Islet precursor cell (in vitro differentiated cells): ENCODE measurements at places on chromosomes 6 and 20.

DNA sequence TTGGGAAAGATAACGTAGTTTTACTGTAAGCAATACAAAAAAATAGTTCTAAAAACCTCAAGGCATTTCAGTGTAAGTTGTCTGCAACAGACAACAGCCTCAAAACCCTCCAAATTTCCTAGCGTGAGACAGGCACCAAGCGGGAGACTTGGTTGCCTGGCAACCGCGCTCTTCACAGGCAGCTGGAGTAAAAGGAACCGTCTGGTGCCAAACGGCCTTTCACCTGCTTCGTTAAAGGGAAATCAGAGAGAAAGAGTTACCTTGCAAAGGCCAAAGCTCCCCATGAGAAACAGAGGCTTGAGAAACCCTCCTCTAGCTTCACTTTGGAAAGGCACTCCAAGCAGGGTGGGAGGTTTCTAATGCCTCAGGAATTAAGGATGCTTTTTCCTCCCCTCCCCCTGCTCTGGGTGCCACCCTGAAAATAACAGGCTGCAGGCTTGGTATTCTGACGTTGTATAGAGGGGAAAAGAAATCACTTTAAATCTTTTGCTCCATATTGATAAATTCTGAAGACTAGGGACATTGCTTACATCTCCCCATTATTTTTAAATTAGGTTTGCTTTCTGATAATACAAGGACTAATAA lies 129.7 kb upstream of the UFL1 start:
- DNase-seq, result peak; percentile 75

DNA sequence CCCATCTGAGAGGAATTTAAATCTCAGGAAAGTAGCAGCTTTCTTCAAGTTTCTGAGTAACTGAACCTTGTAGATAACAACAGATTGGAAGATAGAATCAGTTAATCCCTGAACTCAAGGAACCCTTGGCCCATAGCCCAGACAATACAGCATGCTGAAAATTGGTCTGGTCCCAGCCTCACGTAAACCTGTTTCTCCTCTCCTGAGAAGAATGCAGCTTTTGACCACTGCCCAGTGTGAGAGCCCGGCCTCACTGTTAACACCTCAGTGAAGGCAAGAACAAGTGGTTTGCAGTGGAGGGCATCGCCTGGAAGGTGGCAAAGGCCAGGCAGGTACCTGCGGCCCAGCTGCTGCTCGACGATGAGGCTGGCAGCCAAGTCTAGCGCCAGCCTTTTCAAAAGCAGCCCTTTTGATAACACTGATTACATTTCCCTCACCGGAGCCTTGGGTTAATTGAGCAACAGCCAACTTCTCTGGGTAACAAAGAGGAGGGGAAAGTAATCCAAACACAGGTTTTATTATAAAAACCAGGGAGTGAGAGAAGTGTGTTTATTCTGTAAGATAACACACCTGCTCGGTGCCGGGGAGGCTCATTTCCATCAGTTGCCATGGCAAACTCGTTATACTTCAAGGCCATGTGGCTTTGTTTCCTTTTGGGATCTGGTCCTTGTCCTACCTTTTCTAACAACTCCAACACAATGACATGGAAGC lies 54.0 kb downstream of the TRAF3IP2 start:
- DNase-seq, result peak; percentile 88

GRCh38 chr20:62822239-62822787 lies 5.5 kb downstream of the COL9A3 start:
- DNase-seq, result no peak

DNA sequence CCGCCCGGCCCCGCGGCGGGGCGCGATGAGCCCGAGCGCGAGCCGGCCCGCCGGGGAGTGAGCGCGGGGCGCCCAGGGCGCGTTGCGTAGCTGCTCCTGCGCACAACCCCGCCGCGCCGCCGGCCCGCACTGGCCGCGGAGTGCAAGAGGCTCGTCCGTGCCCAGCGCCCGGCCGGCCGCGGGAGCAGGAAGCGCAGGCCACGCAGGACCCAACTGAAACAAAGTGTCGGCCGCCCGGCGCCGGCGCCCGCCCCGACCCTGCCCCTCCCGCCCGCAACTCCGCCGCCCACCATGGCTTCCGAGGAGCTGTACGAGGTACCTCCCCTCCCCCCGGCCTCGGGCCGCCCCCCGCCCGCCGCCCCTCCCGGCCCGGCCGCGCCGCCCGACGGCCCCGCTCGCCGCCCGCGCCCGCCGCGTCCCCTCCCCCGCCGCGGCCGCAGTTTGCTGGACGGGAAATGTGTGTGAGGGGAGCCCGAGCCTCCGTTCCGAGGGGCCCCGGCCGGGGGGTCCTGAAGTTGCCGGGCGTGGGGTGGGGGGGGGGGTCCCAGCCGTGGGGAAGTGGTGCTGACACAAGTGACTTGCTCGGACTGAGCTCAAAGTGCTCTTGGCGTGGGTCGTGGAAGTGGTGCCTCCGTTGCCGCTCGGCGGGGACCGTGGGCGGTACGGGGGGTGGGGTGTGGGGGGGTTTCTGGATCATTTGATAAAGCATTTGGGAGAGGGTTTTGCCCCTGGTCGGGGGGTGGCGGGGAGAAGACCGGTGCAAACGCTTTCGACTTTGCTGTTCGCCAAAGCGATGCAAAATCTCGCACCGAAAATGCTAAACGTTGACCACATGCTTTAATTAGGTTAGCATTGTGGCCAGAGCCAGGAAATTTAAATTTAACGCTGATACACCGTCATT lies 539 bp downstream of the CDYL start:
- DNase-seq, result peak; percentile 77

DNA sequence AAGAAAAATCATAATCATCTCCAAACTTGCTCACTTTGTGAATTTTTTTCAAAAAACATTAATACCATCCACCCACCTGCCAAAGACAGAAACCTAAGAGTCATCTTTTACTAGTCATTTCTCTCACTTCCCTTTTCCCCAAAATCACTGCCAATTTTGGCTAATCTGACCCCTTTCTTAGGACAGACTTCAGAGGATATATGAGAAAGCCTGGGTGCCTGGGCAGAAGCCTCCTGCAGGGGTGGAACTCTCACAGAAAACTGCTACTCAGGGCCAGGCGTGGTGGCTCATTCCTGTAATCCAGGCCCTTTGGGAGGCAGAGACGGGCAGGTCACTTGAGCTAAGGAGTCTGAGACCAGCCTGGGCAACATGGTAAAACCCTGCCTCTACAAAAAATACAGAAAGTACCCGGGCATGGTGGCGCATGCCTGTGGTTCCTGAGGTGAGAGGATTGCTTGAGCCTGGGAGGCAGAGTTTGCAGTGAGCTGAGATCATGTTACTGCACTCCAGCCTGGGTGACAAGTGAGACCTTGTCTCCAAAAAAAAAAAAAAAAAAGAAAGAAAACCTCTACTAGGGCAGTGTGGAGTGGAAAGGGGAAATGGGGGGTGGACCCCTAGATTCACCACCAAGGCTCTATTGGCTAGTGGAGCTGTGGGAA lies 3.8 kb downstream of the DEK start:
- DNase-seq, result peak; percentile 76

DNA sequence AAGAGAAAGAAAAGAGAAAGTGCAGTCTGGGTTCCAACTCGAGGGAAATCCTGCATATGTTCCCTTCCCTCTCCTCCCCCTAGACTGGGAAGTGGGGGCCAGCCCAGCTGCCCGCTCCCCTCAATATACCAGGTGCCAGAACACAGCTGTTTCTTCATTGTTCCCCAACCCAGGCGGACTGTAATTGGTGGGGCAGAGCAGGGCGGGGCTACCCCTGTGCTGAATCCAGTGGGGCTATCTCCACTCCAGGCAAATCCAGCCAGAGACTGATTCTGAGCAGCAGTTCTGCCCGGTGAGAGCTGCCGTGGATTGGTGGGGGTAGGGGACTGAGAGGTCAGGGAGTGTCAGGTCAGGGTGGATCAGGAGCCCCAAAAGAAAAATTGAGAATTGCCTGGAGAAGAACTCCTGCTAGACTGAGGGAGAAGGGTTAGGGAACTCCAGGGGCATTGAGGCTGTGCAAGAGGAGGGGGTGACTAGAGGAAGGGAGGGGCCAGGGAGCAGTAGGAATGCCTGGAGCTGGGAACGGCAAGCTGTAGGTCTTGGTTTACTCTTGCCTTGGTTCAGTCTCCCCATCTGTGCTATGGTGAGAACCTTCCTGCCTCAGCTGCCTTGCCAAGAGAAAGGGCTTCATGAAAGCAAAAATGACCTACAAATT lies at the start of gene MYMX:
Gene MYMX, plus strand, starts transcription at position 250 of the 655 bp plus-strand sequence. CDS start 546 bp downstream, outside the sequence.
- no peak for DNase-seq

- DNase-seq, result peak; percentile 80
These were observed 19.2 kb downstream of the PRND start for GRCh38 chr20:4740774-4741431.

- DNase-seq, result no peak
These were observed 48.9 kb upstream of the SIRPA start for GRCh38 chr20:1846341-1846740.

DNA sequence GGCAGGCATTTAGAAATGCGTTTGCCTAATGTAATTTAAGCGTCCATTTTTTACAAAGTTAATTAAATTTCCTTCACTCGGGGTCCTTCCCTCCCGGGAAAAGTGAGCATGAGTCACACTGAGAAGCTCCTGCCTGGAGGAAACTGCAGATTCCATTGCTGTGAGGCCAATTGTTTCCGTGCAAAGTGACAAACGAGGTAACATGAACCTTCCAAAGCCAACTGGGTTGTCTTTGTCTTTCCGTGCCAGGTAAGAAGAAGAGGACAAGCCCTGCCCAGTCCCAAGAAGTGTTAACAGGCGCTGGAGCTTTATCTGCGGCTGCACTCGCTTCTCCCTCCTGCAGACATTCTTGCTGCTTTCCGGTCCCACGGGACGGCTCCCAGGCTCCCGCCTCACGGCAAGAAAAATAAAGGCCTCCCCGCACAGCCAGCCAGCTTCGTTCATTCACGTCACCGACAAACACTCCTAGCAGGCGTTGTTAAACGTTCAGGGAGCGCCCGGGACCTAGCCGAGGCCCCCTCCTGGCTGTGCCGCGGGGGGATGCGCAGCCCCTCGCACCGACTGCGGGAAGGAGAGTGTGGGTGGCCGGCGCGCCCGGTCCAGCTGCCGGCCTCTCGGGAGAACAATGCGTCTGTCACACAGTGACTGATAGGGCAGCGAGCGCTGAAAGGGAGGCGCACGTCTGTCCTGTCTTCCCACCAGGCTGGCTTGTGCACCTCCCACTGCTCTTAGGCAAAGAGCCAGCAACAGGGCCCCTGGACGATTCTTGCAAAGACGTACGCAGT lies 61.5 kb upstream of the HDDC2 start:
- DNase-seq, result peak; percentile 93

GRCh38 chr6:148559848-148560433 lies 186.9 kb upstream of the UST start:
- peak; percentile 82 for DNase-seq

DNA sequence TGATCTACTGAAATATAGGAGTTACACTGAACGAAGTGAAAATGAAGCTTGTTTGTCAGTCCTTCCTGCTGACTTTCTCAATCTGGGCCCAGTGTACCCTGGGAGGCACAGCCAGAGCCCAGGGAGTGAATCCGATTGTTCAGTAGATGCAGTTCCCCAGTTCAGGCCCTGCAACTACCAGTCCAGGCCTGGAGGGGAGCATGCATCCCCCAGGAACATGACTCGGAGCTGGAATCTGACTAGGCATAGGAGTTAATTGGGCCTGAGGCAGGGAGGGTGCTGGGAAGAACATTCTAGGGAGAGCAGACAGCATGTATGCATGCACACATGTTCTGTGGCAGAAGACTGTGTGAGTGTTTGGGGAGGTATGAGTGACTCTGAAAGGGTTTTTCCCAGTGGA lies 42.1 kb downstream of the PHACTR3 start:
- peak; percentile 18 for DNase-seq

DNA sequence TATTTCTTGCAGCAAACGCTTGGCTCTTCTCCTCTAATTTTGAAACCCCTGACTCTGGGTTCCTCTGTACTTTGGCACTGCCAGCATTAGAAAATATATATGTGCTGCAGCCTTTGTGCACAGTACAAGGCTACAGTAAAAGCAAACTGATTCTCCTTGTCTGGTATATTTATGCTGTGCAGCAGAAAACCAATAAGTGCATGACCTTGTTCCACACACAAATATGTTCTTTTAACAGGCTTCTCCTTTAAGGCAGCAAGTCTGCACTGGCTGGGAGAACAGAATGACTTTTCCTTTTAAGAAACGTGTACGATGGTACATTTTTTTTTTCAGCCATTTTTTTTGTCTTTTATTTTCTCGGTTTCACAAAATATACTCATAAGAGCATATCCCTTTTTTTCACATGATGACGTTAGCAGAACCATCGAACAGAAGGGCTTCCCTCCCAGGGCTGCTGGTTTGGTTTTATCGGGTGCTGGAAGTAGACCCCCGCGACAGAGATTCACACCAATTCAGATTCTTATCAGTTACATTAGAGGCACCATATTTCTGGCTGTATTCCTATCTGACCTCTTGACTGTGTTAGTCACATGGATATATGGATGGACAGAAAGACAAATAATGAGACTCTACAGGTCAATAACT lies 129.9 kb upstream of the ARID1B start:
- DNase-seq, result no peak

- DNase-seq, result peak; percentile 61
These were observed 16.1 kb upstream of the ZNF217 start for GRCh38 chr20:53609491-53610445.

DNA sequence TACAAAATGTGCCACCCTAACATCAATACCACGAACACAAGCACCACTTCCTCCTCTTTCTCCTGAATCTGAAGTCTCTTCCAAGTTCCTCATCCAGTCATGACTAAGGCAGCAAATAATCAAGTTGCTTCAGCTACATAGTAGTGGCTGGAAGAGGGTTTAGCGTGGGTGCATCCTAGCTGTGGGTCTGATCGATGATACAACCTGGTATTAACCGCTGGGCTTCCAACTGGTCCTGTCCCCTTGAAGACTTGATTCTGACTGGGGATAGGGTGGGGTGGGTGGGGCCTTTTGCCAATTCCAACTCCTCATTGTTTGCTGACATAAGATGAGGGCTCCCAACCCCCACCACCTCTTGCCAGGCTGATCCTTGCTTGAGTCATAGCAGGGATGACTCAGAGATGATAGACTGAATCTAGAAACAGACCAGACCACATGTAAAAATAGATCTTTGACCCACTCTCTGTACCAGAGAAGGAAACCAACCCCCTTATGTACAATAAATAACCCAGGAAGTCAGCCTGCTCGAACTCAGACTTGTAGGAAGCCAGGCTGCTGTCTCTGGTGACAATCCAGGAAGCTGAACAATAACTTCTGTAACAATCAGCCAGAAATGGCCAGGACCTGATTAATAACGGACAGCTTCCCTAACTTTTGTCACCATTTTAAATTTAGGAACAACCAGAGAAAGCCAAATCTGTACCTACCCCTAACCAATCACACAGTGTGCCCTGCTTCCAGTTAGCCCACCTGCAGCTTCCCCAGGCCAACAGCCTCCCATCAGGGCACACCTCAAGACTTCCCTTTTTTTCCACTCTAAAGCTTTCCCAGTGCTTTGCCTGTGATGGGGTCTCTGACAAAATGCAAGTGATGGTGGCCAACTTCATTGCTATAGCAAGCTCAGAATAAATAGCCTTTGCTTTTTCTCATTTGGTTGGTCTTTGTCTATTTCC lies 68.9 kb upstream of the FAM184A start:
- peak; percentile 93 for DNase-seq

GRCh38 chr6:111664565-111665030 lies 58.9 kb upstream of the TRAF3IP2 start:
- no peak for DNase-seq

DNA sequence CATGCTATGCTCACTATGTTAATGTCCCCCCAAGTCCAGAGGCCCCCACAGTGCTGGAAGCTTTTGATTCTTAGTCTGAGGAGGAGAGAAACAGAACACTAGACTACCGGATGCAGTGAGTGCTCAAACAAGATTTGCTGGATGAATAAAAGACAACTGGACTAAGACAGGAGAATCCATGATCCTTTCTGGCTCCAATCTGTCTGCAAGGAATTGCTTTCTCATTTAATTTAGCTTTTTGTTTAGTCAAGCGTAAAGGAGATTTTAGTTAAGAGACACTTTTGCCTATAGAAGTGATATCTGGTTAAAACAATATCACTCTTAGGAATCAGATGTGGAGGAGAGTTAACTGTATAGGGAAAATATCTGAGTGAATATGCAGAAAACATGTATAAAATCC lies 13.5 kb downstream of the LYRM4 start:
- DNase-seq, result no peak
